ENCODE measurements at places on chromosomes 7 and 10. TPM values are rescaled to one million over a fixed set of nuclear protein-coding genes. Genes with fewer than 3 reads are reported as not detected.
A peak's percentile ranks its signal among the peaks of the same experiment; 100 is the strongest.

DNA sequence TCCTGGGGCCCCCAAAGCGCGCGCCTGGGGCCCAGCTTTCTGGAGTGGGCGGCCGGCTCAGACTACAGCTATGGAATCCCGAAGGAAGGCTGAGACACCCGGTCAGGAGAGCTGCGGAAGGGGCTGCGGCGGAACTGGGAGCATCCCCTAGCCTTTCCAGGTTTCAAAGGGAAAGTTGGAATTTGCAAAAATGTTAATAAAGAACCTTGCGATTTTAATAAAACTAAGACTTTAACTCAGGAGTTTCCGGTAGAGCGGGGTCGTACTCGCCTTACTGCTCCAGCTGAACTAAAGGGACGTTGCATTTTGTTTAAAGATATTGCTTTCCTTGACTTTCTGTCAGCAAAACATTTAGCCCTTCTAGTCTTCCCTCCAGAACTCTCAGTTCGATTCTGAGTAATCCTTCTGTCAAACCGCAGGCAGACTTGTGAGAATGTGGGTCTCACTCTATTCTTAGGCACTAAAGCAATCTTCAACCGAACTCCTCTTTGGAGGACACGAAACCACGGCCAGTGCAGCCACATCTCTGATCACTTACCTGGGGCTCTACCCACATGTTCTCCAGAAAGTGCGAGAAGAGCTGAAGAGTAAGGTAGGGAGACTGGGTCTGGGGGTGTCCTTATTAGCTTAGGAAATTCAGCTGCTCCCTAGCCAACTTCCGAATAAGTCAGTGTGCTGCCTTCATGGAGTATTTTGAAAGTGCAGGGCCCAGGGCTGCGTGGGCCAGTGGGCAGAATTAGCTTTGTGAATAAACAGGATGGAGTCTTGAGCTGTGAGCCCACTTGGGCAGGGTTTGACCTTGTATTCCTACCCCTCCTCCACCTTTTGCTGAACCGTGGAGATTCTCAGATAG, 1.9 kb downstream of the CYP26A1 start:
- peaks cover 11% of the 10 kb centered on the region for H3K4me1 ChIP-seq
- H3K36me3 ChIP-seq: no peaks in the 10 kb centered on the region
- H3K27ac ChIP-seq: no peak overlapping the region
- DNase-seq: no peak
- H3K27me3 ChIP-seq: no peaks in the 10 kb centered on the region

- DNase-seq: no peak
- peak overlapping the region; percentile 50 for H3K4me3 ChIP-seq
- no peaks in the 10 kb centered on the region for H3K36me3 ChIP-seq
- H3K27ac ChIP-seq: peak overlapping the region; percentile 26
- no peaks in the 10 kb centered on the region for H3K27me3 ChIP-seq
- H3K4me1 ChIP-seq: peaks cover 15% of the 10 kb centered on the region
Observed at GRCh38 chr7:192701-193480, 520 bp downstream of the FAM20C start.

DNA sequence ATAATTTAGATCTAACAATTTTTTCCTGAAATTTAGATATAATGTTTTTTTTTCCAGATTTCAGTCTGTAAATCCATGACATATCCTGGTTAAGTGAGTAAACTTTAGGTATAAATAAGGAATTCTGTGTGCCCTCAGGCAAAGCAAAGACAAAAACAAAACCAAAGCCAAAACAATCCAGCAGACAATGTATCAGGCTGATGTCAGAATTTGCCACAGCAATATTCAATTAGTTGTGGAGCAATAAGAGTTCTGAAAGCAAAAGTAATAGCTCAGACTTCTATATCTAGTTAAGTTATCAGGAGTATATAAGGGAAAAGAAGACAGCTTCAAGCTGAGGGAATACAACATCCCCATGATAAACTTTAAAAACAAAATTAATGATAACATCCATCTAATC, 82.0 kb downstream of the MKX start:
- no peaks in the 10 kb centered on the region for H3K36me3 ChIP-seq
- H3K27me3 ChIP-seq: no peaks in the 10 kb centered on the region
- H3K4me1 ChIP-seq: no peaks in the 10 kb centered on the region

DNA sequence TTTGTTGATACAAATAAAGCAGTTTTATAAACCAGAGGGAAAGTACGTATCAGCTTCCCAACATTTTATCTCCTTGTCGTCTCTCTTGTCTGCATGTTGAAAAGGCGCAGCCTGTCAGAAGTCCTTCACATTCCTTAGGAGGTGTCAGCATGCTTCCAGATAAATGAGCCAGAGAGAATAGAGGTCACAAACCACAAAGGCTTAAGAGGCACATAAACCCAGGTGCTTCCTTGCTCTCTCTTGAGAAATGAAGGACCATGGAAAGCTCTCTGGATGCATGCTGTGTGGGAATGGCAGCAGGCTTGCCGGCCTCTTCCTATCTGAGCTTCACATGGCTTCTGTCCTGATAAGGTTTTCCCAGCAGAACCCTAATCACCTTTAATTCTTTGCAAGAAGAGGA, 448.5 kb downstream of the XPNPEP1 start:
- DNase-seq: no peak
- no peaks in the 10 kb centered on the region for H3K27me3 ChIP-seq
- H3K4me3 ChIP-seq: no peak overlapping the region
- H3K4me1 ChIP-seq: no peaks in the 10 kb centered on the region
- no peaks in the 10 kb centered on the region for H3K36me3 ChIP-seq

- H3K4me3 ChIP-seq: no peak overlapping the region
- H3K36me3 ChIP-seq: no peaks in the 10 kb centered on the region
- no peaks in the 10 kb centered on the region for H3K4me1 ChIP-seq
- no peak overlapping the region for H3K27ac ChIP-seq
- H3K27me3 ChIP-seq: no peaks in the 10 kb centered on the region
- no peak for DNase-seq
Observed at GRCh38 chr7:45450571-45451204, 123.5 kb upstream of the ADCY1 start.

- H3K4me3 ChIP-seq: no peak overlapping the region
- no peaks in the 10 kb centered on the region for H3K36me3 ChIP-seq
- peaks cover 1% of the 10 kb centered on the region for H3K4me1 ChIP-seq
- no peak overlapping the region for H3K27ac ChIP-seq
- H3K27me3 ChIP-seq: no peaks in the 10 kb centered on the region
- DNase-seq: no peak
Observed at GRCh38 chr10:70337201-70337651, 45.2 kb downstream of the LRRC20 start.

DNA sequence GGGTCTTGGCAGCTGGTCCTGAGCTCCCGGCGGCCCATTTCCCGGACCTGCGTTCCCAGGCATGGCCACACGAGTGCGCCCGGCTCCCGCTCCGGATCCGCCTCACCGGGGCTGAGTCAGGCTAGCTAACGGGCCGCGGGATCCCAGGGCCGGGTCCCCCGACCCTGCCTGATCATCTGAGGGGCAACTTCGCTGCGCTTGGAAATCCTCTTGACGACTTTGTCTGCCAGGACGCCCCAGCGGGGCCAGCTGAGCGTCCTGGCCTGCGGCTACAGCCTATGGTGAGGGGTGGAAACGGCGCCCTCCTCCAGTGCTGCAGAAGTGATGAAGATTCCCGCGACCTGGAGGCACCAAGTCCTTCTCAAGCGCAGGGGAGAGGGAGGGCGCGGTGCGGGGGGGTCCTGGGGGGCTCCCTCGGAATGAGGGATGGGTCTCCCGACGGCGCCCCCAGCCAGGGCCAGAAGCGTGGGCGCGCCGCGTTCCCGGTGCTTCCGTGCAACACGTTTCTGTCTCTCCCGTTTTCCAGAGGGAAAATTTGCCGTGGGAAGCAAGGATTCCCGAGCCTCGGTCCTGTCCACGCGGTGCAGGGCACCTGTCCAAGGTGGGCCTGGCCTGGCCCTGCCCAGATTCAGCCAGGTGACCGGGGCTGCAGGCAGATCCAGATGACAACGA, 212.4 kb downstream of the CCSER2 start:
- no peak overlapping the region for H3K27ac ChIP-seq
- H3K27me3 ChIP-seq: no peaks in the 10 kb centered on the region
- peak overlapping the region; percentile 14 for H3K4me3 ChIP-seq
- no peaks in the 10 kb centered on the region for H3K4me1 ChIP-seq
- peak; percentile 59 for DNase-seq

DNA sequence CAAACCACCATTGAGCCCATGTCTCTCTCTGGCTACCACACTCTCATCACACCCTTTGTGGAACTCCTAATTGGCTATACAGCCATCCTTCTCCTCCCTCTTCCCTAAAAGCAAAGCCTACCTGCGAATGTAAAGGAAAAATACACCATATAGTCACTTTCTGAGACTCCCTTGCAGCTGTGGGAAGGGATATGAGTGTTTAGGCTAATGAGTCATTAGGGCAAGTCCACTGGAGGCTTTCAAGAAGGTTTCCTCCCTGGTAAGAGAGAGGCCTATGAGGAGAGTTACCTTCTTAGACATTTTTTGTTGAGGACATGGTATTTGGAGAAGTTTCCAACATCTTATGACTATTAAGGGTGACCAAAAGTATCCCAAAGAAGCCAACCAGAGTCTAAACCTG, 4.1 kb upstream of the TMEM243 start:
- no peaks in the 10 kb centered on the region for H3K4me1 ChIP-seq
- no peak overlapping the region for H3K4me3 ChIP-seq
- no peak overlapping the region for H3K27ac ChIP-seq
- no peaks in the 10 kb centered on the region for H3K27me3 ChIP-seq

- H3K4me1 ChIP-seq: no peaks in the 10 kb centered on the region
- H3K4me3 ChIP-seq: no peak overlapping the region
- DNase-seq: no peak
- no peaks in the 10 kb centered on the region for H3K36me3 ChIP-seq
Observed at GRCh38 chr10:85528318-85528652, 838.3 kb downstream of the GRID1 start.

PDE1C gene
- total RNA-seq: 11.8 TPM

CACNB2 gene
- 16.0 TPM for total RNA-seq

GDF10 gene
- total RNA-seq: not detected

NACAD gene
- 19.7 TPM for total RNA-seq

PAX4 gene
- total RNA-seq: not detected

RBM28 gene
- total RNA-seq: 20.3 TPM

ACHE gene
- 11.9 TPM for total RNA-seq

SPAM1 gene
- total RNA-seq: not detected

BAMBI gene
- total RNA-seq: 42.5 TPM

KIAA1217 gene
- total RNA-seq: 20.5 TPM

HYAL4 gene
- 0.20 TPM for total RNA-seq

AKR1C1 gene
- 11.4 TPM for total RNA-seq

Measured in ovary (tissue), 10 donors.